ENCODE measurements at places on chromosomes 2 and 18.

- no peak for DNase-seq
Measured at GRCh38 chr2:33730193-33730592, 131.1 kb upstream of the FAM98A start.

GRCh38 chr2:138964418-138964817 lies 184.2 kb upstream of the NXPH2 start:
- no peak for DNase-seq

DNA sequence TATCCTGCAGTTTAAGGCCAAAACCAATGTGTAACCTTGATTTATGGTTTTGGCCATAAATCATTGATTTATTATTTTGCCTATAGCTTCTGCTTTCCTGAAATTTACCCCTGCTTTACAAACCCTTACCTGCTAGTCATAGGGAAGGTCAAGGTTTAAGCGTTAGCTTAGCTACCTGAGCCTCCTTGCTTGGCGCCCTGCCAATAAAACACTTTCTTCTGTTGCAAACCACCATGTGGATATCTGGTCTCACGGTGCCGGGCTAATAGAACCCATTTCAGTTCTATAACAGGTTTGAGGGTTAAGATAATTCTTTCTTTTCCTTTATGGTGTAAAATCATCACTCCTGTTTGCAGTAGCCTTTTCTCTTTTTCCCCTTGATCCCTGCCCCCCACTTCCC lies 72.2 kb downstream of the PDK1 start:
- DNase-seq = no peak

DNA sequence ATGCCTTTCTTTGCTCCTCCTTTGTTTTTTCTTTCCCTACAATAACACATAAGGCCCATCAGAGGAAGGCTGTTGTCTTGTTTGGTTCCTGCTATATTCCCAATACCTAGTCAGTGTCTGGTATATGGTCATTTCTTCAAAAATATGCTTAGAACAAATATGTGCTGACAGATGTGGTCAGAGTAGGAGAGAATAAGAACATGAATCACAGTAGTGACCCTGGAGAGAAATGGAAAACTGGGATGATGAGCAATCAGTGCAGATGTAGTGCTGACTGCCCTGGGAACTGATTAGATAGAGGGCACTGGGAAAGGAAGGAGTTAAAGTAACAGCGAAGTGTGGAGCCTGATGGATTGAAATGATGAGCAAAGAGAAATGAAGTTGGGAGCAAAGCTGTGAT lies 189.4 kb upstream of the LHCGR start:
- DNase-seq = no peak

GRCh38 chr2:230759481-230760167 lies 47.0 kb downstream of the CAB39 start:
- DNase-seq = no peak

All from coronary artery (tissue), 2 donors.